ENCODE measurements at places on chromosomes 7 and 10. TPM values are rescaled to one million over a fixed set of nuclear protein-coding genes. Genes with fewer than 3 reads are reported as not detected.

Gene PTTG1IP2
- not detected for total RNA-seq

Gene VWC2
- 0.15 TPM for total RNA-seq

Gene CPEB3
- 12.6 TPM for total RNA-seq

Gene OPN1SW
- total RNA-seq: not detected

DNA sequence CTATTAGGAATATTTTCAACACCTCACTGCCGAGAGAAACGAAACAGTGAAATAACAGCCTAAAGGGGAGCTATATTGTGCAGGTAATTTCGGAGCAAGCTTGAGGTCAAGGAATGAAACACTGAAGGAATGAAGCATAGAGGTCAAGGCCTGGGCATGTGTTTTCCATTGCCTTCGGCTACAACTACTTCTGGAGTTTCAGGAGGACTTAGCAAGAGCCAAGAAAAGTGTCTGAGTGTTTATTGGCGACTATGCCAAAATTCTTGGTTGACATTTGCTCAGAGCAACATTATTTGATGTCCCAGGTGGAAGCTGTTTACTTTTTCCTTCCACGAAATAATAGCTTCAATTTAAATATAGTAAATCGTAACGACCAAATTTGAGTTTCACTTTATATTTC, 89.6 kb upstream of the IFRD1 start:
- no peak overlapping the region for H3K4me3 ChIP-seq
- H3K4me1 ChIP-seq: no peaks in the 10 kb centered on the region
- H3K36me3 ChIP-seq: no peaks in the 10 kb centered on the region
- no peaks in the 10 kb centered on the region for H3K27me3 ChIP-seq
- no peak for DNase-seq

GRCh38 chr7:51175316-51175991, 141.2 kb downstream of the COBL start:
- H3K27me3 ChIP-seq: no peaks in the 10 kb centered on the region
- H3K4me1 ChIP-seq: no peaks in the 10 kb centered on the region
- no peak overlapping the region for H3K27ac ChIP-seq
- H3K36me3 ChIP-seq: no peaks in the 10 kb centered on the region
- no peak for DNase-seq
- H3K4me3 ChIP-seq: no peak overlapping the region

DNA sequence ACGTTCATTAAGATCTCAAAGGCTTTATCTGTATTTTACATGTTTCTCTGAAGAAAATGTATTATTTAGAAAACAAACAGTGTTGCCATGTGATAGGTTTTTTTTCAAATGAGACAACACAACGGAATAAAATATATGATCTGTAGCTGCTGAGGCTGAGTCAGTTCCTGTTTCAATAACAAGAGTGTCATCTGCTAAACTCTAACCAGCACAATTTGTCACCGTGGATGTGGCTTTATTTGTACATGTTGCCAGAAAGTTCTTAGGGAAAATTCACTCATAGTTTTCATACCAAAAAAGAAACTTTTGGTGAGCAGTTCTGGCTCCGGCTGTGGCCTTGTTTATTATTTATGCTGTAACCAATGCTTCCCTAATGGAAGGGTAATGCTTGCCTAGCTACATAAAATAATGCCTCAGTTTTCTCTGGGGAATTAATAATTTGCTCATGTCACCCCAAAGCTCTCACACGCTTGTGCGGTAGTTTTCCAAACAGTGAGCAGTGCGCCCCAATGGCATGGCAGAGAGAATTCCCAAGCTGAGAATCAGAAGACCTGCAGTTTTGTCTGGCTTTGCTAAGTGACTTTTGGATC, 20.3 kb upstream of the KLF6 start:
- no peak for DNase-seq
- no peaks in the 10 kb centered on the region for H3K36me3 ChIP-seq
- no peak overlapping the region for H3K4me3 ChIP-seq
- peaks cover 60% of the 10 kb centered on the region for H3K4me1 ChIP-seq

DNA sequence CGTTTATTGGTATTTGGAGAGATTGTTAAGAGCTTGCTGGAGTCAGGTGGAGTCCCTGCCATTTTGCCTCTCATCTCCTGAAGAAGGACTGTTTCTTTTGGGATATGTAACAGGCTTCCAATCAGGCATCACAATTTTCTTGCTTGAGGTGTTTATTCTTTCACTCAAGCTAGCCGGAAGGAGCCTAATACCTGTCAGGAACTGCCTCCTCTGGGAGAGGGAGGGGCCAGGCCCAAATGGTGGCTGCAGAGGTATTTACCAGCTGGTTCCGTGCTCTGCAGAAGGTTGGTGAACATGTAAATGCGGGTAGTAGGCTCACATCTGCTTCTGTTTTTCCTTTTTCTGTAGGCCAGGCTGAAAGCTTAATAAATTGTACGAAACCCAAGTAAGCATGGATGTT, 114.0 kb downstream of the TCF7L2 start:
- H3K4me1 ChIP-seq: peaks cover 37% of the 10 kb centered on the region
- H3K4me3 ChIP-seq: no peak overlapping the region
- H3K27me3 ChIP-seq: no peaks in the 10 kb centered on the region
- no peak for DNase-seq
- no peaks in the 10 kb centered on the region for H3K36me3 ChIP-seq

DNA sequence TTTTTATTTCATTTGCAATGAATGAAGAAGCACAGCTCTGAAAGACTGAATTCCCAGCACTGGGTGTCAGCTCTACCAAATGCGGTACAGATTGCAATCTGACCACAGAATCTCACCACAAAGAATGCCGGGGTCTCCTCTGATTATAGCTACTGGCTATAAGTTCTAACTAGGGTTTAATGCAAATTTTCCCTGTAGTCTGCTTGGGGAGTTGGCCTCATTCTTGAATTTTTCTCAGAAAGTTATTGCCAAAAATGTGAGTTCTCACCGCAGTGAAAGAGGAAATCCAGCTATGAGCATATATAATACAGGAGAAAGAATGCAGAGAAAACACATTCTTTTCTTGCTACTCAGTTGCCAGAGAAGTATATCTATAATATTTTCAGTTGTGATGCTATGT, 1255.7 kb upstream of the LRRTM3 start:
- H3K4me1 ChIP-seq: no peaks in the 10 kb centered on the region
- no peak for DNase-seq
- H3K36me3 ChIP-seq: no peaks in the 10 kb centered on the region

DNA sequence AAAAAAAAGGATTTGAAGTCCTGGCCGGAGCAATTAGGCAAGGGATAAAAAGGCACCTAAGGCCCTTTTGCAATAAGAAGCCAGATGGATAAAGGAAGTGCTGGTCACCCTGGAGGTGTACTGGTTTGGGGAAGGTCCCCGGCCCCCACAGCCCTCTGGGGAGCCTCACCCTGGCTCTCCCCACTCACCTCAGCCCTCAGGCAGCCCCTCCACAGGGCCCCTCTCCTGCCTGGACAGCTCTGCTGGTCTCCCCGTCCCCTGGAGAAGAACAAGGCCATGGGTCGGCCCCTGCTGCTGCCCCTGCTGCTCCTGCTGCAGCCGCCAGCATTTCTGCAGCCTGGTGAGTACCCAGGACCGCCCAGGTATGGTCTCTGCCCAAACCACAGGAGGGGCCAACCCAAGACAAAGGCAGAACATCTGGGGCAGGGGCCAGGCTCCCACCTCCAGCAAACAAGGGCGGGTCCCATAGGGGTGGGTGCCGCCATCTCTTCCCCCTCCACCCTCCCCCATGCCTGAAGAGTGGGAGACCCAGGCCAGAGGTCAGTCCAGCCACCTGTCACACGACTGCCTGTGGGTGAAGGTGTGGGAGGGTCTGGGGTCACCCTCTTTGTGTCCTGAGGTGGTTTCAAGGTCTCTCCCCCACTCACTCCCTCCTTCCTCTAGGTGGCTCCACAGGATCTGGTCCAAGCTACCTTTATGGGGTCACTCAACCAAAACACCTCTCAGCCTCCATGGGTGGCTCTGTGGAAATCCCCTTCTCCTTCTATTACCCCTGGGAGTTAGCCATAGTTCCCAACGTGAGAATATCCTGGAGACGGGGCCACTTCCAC, at the start of gene PILRB:
Gene PILRB, plus strand, starts transcription at position 91 of the 830 bp plus-strand sequence. Its CDS starts 186 bp downstream, at position 277.
- no peaks in the 10 kb centered on the region for H3K4me1 ChIP-seq
- H3K27me3 ChIP-seq: no peaks in the 10 kb centered on the region
- DNase-seq: no peak

GRCh38 chr7:12518920-12519681, 51.4 kb upstream of the SCIN start:
- no peaks in the 10 kb centered on the region for H3K27me3 ChIP-seq
- no peaks in the 10 kb centered on the region for H3K36me3 ChIP-seq
- H3K4me1 ChIP-seq: no peaks in the 10 kb centered on the region
- no peak overlapping the region for H3K27ac ChIP-seq
- DNase-seq: no peak

- H3K36me3 ChIP-seq: no peaks in the 10 kb centered on the region
- no peaks in the 10 kb centered on the region for H3K27me3 ChIP-seq
- H3K27ac ChIP-seq: peak overlapping the region; percentile 50
- DNase-seq: no peak
- no peak overlapping the region for H3K4me3 ChIP-seq
Observed at GRCh38 chr7:92056286-92056685, 78.0 kb downstream of the CYP51A1 start.

- no peak overlapping the region for H3K27ac ChIP-seq
- no peak overlapping the region for H3K4me3 ChIP-seq
- no peaks in the 10 kb centered on the region for H3K36me3 ChIP-seq
- DNase-seq: no peak
- H3K27me3 ChIP-seq: no peaks in the 10 kb centered on the region
- H3K4me1 ChIP-seq: no peaks in the 10 kb centered on the region
Observed at GRCh38 chr7:148925836-148926235, 41.7 kb upstream of the EZH2 start.

DNA sequence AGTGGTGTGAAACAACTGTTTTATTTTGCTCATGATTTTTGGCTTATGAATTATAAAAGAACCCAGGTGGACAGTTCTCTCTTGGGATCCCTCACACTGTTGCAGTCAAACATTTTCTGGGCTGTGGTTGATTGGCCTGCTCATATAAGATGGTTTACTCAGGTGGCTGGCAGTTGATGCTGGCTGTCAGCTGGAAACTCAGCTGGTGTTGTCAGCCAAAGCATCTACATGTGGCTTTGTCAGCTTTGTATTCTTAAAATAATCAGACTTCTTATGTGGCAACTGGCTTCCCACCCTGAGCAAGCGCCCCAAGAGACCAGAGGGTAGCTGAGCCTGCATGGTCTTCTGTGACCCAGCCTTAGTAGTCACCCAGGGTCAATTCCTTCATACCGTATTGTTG, 534.7 kb downstream of the NRG3 start:
- H3K36me3 ChIP-seq: no peaks in the 10 kb centered on the region
- H3K27me3 ChIP-seq: no peaks in the 10 kb centered on the region
- no peak for DNase-seq
- H3K27ac ChIP-seq: no peak overlapping the region
- H3K4me1 ChIP-seq: no peaks in the 10 kb centered on the region
- no peak overlapping the region for H3K4me3 ChIP-seq

Data from upper lobe of left lung (tissue), 6 donors.